ENCODE measurements at places on chromosomes 4 and X.

DNA sequence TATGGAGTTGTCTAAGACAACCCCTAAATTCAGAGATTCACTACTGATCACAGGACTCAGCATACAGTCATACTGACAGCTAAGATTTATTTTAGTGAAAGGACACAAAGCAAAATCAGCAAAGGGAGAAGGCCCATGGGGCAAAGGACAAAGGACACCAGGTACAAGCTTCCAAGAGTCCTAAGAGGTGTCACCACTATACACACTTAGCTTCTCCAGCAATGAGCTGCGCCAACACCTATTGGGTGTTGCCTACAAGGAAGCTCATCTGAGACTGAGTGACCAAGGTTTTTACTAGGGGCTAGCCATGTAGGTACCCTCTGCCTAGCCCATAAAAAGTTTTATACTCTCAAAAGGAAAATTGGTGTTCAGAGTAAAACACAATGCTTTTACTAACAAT, 55.4 kb upstream of the PABPC1L2A start:
- no peak for DNase-seq

GRCh38 chr4:8164194-8164565, 5.6 kb upstream of the ABLIM2 start:
- DNase-seq, result no peak

DNA sequence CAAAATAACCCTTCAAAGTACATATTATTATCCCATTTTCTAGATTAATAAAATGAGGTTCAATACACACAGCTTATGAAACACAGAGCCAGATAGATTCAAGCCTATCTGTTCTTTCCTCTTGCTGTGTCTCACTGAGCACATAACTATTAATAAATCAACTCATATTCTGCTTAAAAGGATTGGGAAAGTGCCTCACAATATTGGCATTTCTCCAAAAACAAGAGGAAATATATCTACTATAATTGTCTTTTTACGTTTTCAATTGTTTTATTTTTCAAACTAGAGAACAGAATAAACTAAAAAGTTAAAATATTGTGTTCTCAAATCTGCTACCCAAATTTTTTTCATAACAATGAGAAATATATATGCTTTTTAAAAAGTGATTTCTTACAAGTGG, 15.8 kb downstream of the DCHS2 start:
- DNase-seq, result no peak

GRCh38 chrX:134969726-134970125, 21.1 kb upstream of the SMIM10 start:
- no peak for DNase-seq

DNA sequence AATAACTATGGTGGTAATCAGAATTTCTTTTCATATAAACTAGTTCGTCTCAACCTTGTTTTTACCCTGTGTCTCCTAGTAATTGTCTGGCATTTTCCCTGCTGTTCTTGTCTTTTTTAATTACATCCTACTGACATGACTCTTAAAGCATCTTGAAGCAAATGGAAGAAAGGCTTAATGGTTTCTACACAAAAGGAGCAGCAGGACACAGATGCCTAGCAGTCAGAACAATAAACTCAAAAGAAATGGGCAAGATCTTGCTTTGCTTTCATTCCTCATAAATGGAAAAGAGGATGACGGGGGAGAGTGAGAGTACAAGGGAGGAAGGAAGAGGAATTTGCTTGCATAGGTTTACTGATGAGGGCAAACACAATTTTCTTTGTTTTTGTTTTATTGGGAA, 293.2 kb upstream of the EMCN start:
- DNase-seq, result no peak

GRCh38 chr4:18296411-18296810, 274.9 kb upstream of the LCORL start:
- no peak for DNase-seq

- no peak for DNase-seq
Measured at GRCh38 chrX:17462881-17463280, 87.9 kb downstream of the NHS start.

DNA sequence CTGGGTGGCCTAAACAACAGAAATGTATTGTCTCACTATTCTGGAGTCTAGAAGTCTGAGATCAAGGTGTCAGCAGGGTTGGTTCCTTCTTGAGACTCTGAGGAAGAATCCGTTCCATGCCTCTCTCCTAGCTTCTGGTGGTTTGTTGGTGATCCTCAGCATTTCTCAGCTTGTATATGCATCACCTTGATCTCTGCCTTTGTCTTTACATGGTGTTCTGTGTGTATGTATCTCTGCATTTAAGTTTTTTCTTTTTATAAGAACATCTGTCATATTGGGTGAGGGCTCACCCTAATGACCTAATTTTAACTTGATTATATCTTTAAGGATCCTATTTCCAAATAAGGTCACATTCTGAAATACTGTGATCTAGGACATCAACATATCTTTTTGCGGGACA, 50.6 kb upstream of the CD40LG start:
- no peak for DNase-seq

DNA sequence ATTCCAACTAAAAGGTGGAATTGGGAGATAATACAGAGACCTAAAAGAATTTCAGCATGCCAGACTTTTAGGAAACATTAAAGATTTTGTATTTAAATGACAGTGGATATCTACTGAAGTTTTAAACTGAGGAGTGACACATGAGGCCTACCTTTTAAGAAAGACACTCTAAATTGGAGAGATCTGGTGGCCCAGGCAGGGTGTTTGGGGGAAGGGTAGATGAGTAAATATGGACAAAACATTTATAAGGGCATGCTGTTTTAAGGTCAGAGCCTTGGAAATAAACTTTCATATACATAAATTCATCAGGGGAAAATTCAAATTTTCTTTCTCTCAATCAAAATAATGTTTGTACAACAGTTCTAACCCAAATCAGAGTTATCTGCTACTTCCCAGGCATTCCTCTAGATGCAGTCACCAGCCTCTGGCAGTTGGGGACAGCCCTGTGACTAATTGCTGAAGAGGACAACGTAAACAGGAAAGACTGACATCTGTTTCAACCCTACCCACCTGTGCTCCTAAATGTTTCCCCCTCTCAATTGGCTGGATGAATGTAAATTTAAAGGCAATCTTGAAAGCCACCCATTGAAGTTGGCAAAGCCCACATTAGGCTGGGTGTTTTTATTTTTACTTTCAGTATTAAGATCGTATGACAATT, 1646.9 kb upstream of the ADGRL3 start:
- no peak for DNase-seq

- no peak for DNase-seq
Measured at GRCh38 chr4:168928346-168928745, 81.7 kb downstream of the CBR4 start.

GRCh38 chrX:150225756-150226155, 137.4 kb upstream of the MAMLD1 start:
- no peak for DNase-seq

DNA sequence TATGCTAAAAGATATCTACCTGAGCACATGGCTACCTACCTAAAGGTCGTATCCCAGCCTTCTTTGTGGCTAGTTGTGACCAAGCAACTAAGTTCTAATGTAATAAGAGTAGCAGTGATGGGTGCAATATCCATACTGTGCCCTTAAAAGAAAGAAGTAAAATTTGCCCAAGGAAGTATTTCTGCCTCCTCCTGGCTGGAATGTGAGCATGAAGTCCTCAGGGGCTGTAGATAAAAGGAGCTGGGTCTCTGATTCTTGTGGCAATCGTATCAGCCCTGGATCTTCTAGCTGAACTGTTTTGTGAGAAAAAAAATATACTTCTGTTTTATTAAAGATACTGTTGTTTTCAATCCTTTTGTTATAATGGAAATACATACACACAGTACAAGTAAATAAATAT, 217.4 kb downstream of the GPAT3 start:
- no peak for DNase-seq

- DNase-seq, result no peak
Measured at GRCh38 chr4:163697121-163697520, 202.6 kb downstream of the TMA16 start.

DNA sequence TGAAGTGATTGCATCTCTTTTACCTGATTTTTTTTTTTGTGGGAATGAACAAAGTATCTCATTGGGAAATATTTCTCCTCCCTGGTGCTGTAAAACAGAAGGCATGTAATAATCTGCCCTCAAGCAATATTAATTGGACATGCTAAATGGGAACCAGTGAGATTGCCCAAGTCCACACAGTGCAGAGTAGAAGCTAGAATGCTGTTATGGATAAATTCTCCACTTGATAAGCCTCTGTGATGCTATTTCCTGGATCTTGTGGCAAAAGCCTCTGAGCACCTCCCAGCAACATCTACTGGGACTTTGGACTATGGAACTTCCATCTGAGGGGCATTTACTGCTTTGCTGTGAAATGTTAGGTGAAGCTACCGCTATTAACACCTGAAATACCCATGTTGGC, 46.9 kb upstream of the YTHDC1 start:
- no peak for DNase-seq

GRCh38 chrX:119647552-119648420, 41.6 kb upstream of the NKRF start:
- DNase-seq, result no peak

GRCh38 chrX:115344885-115345614, 55.5 kb downstream of the LUZP4 start:
- DNase-seq, result peak; percentile 90

- DNase-seq, result no peak
Measured at GRCh38 chr4:70463335-70463734, 8.7 kb upstream of the MUC7 start.

Measured in ovary (tissue), 10 donors.